ENCODE measurements at places on chromosomes 3 and 15.

- DNase-seq: no peak
Observed at GRCh38 chr3:197050511-197050910, 20.9 kb upstream of the MELTF start.

DNA sequence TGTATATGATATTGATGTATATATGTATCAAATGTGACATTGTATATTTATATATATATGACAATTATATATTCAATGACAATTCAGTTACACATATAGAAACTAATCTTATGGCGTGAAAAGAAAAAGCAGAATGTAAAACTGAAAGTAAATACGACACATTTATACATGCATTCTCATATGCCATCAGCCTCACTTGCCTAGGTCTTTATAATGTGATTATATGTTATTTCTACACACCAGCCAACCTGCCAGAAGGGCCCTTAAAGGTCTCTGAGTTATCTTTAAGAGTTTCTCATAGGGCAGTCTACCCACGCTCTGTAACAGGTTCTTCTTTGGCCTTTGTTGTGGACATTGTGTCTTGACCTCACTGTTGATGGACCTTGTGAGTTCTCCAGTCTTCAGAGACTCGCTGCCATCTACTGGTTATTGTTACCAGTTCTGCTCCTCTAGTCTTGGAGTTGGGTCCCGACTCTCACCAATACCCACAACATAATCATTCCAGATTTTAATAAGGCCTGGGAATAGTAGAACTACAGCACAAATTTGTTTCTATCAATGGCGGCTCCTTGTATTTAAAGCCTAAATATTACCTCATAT lies 371.5 kb upstream of the GOLIM4 start:
- no peak for DNase-seq

GRCh38 chr3:62049033-62049432 lies 324.3 kb downstream of the FEZF2 start:
- DNase-seq: no peak

GRCh38 chr3:98985431-98985830 lies 83.9 kb upstream of the DCBLD2 start:
- no peak for DNase-seq

GRCh38 chr3:15241341-15241740 lies 35.3 kb downstream of the CAPN7 start:
- no peak for DNase-seq

GRCh38 chr3:45773714-45774449 lies 22.5 kb downstream of the SLC6A20 start:
- no peak for DNase-seq

GRCh38 chr15:64430000-64430735 lies 30.2 kb upstream of the ZNF609 start:
- DNase-seq: peak; percentile 51

- DNase-seq: no peak
Observed at GRCh38 chr3:185387646-185388045, 24.7 kb downstream of the MAP3K13 start.

DNA sequence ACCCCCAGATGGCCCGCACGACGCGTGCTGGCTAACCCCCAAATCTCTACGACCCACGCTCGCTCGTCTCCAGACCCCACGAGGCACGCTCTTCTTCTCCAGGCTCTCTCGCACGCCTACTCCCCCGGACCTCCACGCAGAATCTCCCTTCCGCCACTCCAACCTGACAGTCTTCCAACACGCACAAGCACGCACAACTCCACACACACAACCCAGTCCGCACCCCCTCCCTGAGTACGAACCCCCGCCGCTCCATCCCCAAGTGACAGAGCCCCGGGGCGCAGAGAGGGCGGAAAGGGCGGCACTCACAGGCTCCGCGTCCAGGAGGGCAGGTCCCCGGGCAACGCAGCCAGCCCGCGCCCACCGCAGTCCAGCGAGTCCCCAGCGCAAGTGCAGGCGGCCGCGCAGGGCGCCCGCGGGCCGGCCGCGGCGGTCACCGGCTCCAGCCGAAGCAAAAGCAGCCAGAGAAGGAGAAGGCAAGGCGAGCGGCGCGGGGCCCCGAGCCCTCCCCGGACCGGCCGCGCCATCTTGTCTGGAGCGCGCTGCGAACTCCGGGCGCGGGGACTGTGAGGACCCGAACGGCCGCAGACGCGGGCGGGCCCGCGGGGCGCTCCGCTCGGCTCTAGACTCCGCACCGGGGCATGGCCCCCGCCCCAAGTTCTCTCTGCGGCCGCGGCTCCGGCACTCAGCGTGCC lies 794 bp downstream of the LRIG1 start:
- DNase-seq: peak; percentile 42

DNA sequence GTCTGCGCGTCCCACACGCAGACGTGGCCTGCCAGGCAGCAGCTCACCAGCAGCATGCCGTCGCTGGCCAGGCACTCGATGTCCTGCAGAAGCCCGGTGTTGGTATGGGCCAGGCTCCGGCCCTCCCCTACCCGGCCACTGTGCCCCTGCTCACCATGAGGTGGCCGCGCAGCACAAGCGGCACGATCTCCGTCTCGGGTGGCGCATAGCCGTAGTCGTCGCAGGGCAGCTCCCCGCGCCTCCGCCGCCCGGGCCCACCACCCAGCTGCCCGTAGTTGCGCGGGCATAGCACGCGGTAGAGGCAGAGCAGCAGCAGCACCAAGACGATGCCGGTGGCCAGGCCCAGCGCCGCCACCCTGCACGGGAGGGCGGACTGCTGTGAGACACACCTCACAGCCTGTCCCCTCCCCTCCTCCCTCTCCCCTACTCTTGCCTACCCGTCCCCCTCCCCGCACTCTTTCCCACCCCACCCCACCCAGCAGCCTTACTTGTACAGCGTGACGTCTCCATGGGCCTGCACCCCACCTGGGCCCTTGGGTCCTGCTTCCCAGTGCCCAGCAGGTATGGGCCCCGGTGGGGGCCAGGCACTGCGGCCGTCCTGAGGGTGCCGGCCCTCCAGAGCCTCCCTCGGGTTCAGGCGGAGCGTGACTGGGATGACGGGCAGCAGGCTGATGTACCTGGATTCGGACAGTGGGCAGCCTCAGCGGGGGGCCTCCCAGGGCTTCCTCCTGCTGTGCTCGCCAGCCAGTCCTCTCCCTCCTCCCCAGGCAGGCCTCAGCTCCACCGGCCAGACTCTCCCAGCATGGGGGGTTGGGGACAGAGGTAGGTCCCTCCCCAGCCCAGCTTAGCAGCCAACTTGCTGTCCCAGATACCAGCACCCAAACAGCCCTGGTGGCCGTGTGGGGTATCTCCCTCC lies 37.6 kb downstream of the PTPN23 start:
- no peak for DNase-seq

GRCh38 chr3:46095307-46095706 lies 68.0 kb upstream of the XCR1 start:
- DNase-seq: no peak

DNA sequence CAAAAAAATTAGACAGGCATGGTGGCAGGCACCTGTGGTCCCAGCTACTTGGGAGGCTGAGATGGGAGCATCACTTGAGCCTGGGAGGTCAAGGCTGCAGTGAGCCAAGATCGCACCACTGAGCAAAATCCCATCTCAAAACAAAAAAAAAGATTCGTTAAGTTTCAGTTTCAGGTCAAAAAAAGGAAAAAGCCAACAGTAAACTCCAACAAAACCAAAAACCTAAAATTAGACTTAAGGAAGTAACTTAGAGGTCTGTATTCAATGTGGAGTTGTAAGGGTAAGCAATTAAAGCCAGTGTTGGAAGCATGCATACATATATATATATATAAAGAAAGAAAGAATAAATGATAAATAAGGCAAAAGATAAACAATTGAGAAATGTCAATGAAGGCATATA lies 11.8 kb downstream of the KPNA1 start:
- no peak for DNase-seq

DNA sequence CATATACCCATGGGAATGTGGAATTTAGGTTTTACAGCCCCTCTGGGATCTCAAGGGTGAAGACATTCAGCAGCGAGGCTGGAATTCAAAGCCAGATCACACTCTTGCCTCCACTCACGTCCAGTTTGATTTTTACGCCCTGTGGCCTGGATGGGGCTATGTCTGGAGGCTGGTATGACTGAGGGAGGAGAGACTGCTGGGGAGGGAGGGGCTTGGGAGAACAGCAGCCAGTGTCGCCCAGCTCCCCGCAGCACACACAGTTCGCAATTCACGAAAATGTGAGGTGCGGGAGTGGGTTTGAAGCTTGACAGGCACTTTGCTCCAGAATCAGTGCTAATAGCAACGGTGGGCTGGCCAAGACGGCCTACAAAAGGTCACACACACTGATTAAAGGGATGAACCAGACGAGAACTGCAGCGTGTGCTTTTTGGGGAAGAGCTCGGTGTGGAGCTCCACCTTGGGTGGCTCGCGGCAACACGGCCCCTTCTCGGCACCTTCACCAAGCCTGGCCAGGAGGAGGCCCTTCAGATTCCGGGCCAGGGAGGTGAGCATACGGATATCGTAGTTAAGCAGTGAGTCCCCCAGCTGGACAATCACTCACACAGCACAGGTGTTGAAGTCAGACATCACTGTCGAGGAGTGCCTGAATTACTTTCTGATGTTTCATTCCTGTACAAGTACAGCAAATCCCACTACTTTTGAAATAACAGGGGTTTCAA lies 16.4 kb downstream of the EHD4 start:
- DNase-seq: no peak

Data from T-helper 2 cell treated with Interferon-gamma antibody and Interleukin-4, amounts not matched to agents 5 μg/mL and 100 μg/mL, for 36 hours (primary cell).